ENCODE measurements at places on chromosomes 7 and 10. TPM values are rescaled to one million over a fixed set of nuclear protein-coding genes. Genes with fewer than 3 reads are reported as not detected.

Gene SCART1
- 10.1 TPM for total RNA-seq

Gene SRGN
- total RNA-seq: 29.1 TPM

GRCh38 chr7:12475362-12476063 is 71.8 kb upstream of the VWDE start:
- no peaks in the 10 kb centered on the region for H3K36me3 ChIP-seq
- no peak overlapping the region for H3K4me3 ChIP-seq
- H3K27ac ChIP-seq: no peak overlapping the region
- H3K4me1 ChIP-seq: no peaks in the 10 kb centered on the region
- DNase-seq: no peak

- H3K4me1 ChIP-seq: no peaks in the 10 kb centered on the region
- no peaks in the 10 kb centered on the region for H3K36me3 ChIP-seq
- no peak for DNase-seq
- no peak overlapping the region for H3K27ac ChIP-seq
These were observed 104.3 kb downstream of the KIAA1217 start for GRCh38 chr10:24313283-24313682.
